ENCODE measurements at places on chromosomes 11 and 22.
A peak's percentile ranks its signal among the peaks of the same experiment; 100 is the strongest.

DNA sequence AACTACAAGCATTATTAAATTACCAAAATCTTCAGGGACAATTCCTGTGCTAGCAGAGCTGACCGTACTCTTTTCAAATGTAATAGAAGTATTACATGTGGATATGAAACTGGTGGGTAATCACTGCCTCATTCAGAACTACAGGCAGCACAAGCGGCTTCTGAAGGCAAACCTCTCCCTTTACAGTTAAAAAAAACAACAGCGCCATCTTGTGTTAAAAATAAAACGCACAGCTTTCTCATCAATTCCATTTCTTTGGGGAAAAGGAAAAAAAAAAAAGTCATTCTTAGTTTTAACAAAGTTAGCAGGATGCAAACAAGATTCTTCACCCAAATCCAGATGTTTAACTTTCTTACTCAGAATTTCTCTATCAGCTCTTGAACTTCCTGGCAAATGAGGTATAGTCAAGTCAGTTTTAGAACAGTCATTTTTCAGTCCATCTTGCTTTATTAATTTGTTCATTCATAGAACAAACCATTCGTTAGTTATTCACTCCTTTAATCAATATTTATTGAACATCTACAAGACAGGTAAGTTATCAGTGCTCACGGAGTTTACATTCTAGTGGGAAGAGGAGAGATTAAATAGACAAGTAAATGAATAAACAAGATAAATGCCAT, 331.8 kb upstream of the MPPED2 start:
- peak; percentile 13 for DNase-seq

GRCh38 chr11:107397357-107397756, 60.3 kb downstream of the CWF19L2 start:
- DNase-seq = peak; percentile 39

DNA sequence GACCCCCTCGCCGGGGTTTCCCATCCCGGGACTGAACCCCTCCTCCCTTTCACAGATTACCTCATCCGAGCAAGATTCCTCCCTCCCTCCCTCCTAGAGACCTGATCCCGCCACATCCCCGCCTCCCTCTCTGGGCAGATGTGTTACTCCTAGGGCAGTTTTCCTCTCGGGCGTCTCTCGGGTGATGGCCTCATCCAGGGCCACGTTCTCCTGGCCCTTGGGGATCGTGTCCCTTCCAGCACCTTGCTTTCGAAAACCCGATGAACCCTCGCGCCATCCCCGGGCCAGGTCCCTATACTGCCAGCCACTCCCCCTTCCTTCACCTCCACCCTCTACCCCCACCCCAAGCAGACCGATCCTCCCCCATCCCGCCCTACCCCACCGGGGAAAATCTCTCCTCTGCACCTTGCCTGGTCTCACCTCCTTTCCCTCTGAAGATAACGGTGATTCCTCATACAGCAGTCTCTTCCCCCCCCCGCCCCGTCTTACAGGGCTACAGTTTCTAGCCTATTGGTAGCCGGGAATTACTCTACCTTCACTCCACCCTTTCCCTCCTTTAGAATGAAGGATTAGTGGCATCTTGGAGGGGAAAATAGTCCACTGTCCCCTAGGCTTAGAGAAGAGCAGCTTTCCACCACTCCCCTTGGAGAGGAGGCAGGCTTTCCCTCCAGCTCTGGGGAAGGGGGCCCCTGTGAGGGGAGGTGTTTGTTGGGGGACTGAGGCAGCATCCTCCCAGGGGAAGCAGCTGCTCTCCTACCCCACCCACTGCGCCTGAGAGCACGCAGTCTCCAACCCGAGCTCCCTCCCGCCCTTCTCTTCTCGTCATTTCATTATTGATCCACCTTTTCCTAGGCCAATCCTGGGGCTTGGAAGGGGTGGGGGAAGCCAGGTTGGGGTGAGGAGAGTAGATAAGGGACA, 1.2 kb downstream of the KMT2A start:
- peak; percentile 64 for DNase-seq

GRCh38 chr11:60124802-60125432, 36.5 kb downstream of the MS4A2 start:
- no peak for DNase-seq

DNA sequence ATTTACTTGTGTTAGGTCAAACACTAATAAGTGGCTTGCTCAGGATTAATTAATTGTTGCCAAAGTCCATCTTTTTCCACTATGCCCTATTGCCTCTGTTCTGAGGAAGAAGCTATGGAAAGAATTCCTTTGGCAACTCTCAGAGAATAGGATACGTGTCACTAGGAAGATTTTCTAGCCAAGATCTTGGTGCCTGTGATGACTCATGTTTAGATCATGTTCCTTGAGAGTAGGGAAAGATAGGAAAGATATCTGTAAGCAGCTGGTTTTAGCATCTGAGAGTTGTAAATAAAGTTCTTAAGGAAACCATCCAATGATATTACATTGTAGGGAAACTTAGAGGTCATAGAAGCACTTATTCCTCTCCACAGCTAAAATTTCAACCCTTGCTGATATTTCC, 15.7 kb downstream of the SLN start:
- DNase-seq = peak; percentile 77

- no peak for DNase-seq
Measured at GRCh38 chr22:37220543-37220981, 8.3 kb upstream of the SSTR3 start.

DNA sequence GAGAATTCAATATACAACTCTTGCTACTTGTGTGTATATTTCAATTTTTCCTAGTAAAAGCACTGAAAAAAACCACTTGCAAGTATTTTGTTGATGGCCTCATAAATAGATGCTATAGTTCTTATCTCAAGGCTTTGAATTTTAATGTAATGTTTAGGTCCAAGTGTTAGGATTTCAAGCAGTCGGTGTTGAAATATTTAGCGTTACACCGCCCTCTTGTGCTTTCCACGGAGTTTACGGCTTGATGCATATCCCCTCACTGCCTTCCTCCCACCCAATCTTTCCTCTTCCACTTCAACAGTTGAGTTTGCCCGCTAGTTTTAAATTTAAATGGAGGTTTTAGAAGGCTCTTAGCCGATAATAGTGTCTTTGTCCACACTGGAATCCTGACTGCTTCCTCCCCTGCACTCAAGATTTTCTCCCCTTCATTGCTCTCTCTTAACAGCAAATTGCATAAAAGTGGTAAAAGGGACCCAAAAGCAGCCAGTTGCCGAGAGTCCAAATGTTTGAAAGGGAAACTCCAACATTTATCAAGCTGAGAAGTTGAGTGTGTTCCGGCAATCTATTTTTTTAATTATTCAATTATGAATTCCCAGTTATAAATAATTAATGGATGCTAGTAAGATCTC, 25.9 kb upstream of the HTATIP2 start:
- peak; percentile 22 for DNase-seq

GRCh38 chr22:43160497-43161126, 9.3 kb downstream of the TSPO start:
- DNase-seq = no peak

GRCh38 chr11:65329944-65330403, 3.7 kb upstream of the DPF2 start:
- DNase-seq = peak; percentile 61

- DNase-seq = no peak
Measured at GRCh38 chr11:76217653-76218160, 11.4 kb upstream of the WNT11 start.

GRCh38 chr11:35618497-35619115, 346 bp downstream of the FJX1 start:
- DNase-seq = peak; percentile 55

DNA sequence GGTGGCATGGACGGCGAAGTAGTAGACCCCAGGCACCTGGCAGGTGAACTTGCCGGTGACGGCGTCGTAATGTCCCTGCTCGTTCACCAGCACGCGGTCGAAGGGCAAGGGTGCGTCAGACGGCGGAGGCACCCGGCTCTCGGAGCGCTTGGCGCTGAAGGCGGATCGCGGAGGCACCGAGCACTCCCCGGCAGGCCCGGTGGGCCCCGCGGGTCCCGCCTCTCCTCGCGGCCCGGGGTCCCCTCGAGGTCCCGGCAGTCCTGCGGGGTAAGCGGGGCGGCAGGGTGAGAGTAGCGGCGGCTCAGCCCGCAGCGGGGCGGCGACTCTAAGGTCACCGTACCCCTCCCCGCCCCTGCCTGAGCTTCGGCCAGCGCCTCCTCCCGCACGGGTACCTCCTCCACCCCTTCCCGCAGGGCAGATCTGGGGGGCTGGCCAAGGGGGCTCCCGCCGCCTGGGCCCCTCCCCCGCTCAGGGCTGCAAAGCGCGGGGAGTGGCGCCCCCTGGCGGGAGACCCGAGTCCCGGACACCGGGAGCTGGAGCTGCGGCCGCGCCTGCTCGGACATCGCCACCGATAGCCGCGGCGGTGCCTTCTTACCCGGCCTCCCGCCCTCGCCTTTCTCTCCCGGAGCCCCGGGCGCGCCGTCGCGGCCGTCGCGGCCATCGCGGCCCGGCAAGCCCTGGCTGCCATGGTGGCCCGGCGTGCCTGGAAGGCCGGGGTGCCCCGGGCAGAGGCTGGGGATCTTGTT, 921 bp downstream of the C1QTNF5 start:
- no peak for DNase-seq

GRCh38 chr22:35204807-35205775, 52.2 kb upstream of the HMGXB4 start:
- no peak for DNase-seq

DNA sequence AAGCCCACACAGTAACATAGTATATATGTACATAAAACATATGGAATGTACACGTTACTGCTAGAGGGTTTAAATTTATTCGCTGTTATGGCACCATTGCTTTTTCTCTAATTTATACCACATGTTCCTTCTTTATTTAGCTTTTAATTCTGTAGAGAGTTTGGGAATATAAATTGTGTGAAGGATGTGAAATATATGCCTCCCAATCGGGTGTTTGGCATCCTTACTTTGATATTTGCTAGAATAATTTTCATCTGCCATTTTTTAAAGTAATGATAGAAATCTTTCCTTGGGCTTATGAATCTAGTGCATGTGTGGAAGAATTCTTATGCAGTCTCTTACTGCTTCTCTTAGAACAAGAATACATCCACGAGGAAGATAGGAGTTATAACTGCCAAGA, 509.8 kb upstream of the RAG2 start:
- no peak for DNase-seq

GRCh38 chr11:11975201-11976092, 33.0 kb downstream of the DKK3 start:
- DNase-seq = no peak

GRCh38 chr11:71530602-71531001, 3.5 kb downstream of the KRTAP5-7 start:
- DNase-seq = no peak

GRCh38 chr11:11971906-11972547, 36.4 kb downstream of the DKK3 start:
- DNase-seq = no peak

- no peak for DNase-seq
Measured at GRCh38 chr22:46366327-46366731, 30.8 kb downstream of the TRMU start.
